Karpas-422 (cell line): ENCODE measurements at places on chromosomes 7 and 10. TPM values are rescaled to one million over a fixed set of nuclear protein-coding genes. Genes with fewer than 3 reads are reported as not detected.

SAMD8 gene
- 15.7 and 18.8 TPM in 2 replicates for total RNA-seq

ASB10 gene
- total RNA-seq = not detected in 2 replicates

DNA sequence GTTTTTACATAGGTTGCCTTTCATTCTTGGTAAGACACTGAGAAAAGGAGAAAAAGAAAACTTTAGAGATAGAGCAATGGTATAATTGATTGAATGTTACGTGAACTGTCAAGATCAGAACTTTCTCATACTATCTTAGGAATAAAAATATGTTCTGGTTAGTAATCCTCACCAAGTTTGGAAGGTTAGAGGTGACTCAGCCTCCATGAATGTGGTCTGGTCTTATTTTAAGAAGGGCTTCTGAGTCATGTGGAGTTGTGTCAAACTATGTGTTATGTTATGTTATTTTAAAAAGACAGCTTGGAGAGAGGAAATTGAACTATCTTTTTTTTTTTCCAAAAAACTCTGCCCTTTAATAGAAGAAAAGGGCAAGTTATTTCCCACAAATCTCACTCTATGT, 458.6 kb upstream of the KLF6 start:
- no peaks in the 10 kb centered on the region for H3K36me3 ChIP-seq
- peaks cover 5% of the 10 kb centered on the region; the same call in 1 of the 2 replicates for H3K4me1 ChIP-seq
- H3K4me3 ChIP-seq = no peak overlapping the region
- DNase-seq = no peak
- H3K27me3 ChIP-seq = 0 out of 2 replicates have a peak, but pooled peaks cover 3% of the 10 kb centered on the region
- no peak overlapping the region for H3K27ac ChIP-seq

- H3K4me3 ChIP-seq = no peak overlapping the region
- H3K4me1 ChIP-seq = no peaks in the 10 kb centered on the region
- H3K27me3 ChIP-seq = no peaks in the 10 kb centered on the region
- DNase-seq = no peak
- no peaks in the 10 kb centered on the region for H3K36me3 ChIP-seq
Measured at GRCh38 chr7:78514634-78515033, 716.1 kb downstream of the PHTF2 start.

- no peaks in the 10 kb centered on the region for H3K36me3 ChIP-seq
- no peaks in the 10 kb centered on the region for H3K27me3 ChIP-seq
- DNase-seq = no peak
- no peak overlapping the region for H3K27ac ChIP-seq
- H3K4me1 ChIP-seq = peaks cover 7% of the 10 kb centered on the region; the same call in 1 of the 2 replicates
- H3K4me3 ChIP-seq = no peak overlapping the region
Measured at GRCh38 chr10:35204650-35205319, 78.1 kb downstream of the CREM start.

GRCh38 chr10:13990392-13990805, 340.3 kb downstream of the FRMD4A start:
- no peaks in the 10 kb centered on the region for H3K36me3 ChIP-seq
- H3K4me1 ChIP-seq = peaks cover 7% of the 10 kb centered on the region
- no peak for DNase-seq
- no peak overlapping the region for H3K4me3 ChIP-seq

DNA sequence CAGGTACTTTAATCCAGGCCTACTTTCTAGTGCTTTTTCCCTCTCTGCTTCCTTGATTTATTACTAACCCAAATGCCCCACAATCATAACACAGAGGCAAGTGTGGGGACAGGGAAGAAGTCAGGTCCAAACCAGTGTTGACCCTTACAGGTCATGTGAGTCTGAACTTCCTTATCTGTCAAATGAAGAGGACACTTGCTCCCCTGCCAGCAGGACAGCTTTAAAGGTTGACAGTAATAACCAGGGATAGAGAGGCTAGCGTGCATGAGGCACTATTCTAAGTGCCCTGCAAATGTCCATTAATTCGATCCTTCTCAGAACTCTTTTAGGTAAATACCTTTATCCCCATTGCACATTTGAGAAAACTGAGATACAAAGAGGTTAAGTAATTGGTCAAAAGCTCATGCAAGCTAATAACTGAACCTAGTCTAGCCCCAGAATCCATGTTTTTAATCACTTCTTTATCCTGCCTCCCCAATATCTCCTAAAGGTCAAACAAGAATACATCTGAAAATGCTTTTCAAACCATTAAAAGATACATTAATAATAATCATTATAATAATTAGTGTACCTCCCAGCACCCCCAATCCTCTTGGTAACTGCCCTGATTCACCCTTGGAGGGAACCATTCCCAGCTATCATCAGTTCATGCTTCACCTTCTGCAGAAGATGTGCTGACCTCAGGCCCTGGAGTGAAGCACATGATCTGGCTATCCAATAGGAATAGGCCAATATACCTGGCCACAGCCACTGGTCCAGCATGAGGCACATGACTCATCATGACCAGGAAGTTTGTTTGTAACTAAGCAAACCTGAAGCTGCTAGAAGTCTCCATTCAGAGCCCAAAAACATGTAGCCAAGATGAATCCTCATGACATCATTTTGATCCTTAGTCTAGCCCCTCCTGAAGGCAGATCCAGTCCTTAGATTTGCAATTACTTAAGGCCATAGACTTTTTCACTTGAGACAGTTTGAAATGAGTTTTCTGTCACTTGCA, 40.7 kb downstream of the SGMS1 start:
- H3K36me3 ChIP-seq = no peaks in the 10 kb centered on the region
- DNase-seq = no peak
- H3K27ac ChIP-seq = no peak overlapping the region
- H3K27me3 ChIP-seq = no peaks in the 10 kb centered on the region
- H3K4me1 ChIP-seq = no peaks in the 10 kb centered on the region

- no peak for DNase-seq
- peaks cover 22% of the 10 kb centered on the region for H3K4me1 ChIP-seq
- H3K36me3 ChIP-seq = no peaks in the 10 kb centered on the region
Measured at GRCh38 chr7:1369916-1370657, 89.2 kb downstream of the MICALL2 start.

DNA sequence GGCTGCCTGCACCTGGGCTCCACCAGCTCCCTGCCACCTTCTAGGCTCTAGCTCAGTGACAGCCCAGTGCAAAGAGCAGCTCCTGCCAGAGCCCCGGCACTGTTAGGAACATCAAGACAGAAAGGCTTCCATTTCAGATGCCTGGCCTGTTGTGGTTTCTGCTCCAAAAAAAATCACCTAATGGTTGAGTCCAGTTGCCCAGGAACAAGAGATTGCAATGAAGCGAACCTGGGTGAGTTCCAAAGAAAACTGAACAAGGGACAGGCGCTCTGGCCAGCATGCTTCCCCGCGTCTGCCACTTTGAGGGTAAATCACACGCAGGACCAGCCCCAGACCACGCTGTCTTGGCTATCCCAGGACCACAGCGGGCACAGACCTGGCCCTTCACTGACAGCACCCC, 47.0 kb upstream of the RASGEF1A start:
- H3K27ac ChIP-seq = no peak overlapping the region
- H3K4me1 ChIP-seq = no peaks in the 10 kb centered on the region
- no peak overlapping the region for H3K4me3 ChIP-seq
- no peaks in the 10 kb centered on the region for H3K36me3 ChIP-seq

GRCh38 chr10:124646483-124647352, 97.5 kb downstream of the FAM53B start:
- DNase-seq = no peak
- H3K27ac ChIP-seq = no peak overlapping the region
- peaks cover 35% of the 10 kb centered on the region for H3K4me1 ChIP-seq
- no peaks in the 10 kb centered on the region for H3K36me3 ChIP-seq

DNA sequence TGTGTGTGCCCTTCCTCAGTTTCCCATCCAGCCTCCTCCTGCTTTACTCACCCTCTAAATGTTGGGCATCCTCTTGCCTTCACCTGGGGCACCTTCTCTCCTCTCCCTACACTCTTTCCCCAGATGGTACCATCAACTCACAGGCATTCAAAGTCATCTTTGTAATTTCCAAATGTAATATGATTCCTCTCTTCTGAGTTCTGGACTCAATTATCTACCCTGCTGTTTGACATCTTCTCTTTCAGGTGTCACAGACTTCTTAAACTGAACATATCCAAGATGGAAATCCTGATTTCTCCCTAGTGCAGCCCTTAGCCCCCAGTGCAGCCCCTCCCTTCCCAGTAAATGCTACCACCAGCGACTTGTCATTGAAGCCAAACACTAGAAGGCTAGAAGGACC, 422.8 kb downstream of the KCNMA1 start:
- H3K27me3 ChIP-seq = no peaks in the 10 kb centered on the region
- H3K4me1 ChIP-seq = no peaks in the 10 kb centered on the region
- no peak overlapping the region for H3K27ac ChIP-seq
- no peaks in the 10 kb centered on the region for H3K36me3 ChIP-seq

- no peak for DNase-seq
- no peak overlapping the region for H3K4me3 ChIP-seq
- no peaks in the 10 kb centered on the region for H3K27me3 ChIP-seq
- H3K36me3 ChIP-seq = no peaks in the 10 kb centered on the region
Measured at GRCh38 chr10:10786109-10787090, 231.3 kb upstream of the CELF2 start.

- H3K4me3 ChIP-seq = peak overlapping the region; percentile 47
- peak overlapping the region; percentile 48 for H3K27ac ChIP-seq
- peak; percentile 75 for DNase-seq
- peaks cover 54% of the 10 kb centered on the region for H3K4me1 ChIP-seq
Measured at GRCh38 chr10:17585016-17585415, 32.2 kb downstream of the HACD1 start.

- H3K4me3 ChIP-seq = no peak overlapping the region
- no peak for DNase-seq
- H3K27ac ChIP-seq = no peak overlapping the region
- H3K27me3 ChIP-seq = no peaks in the 10 kb centered on the region
- no peaks in the 10 kb centered on the region for H3K4me1 ChIP-seq
- H3K36me3 ChIP-seq = no peaks in the 10 kb centered on the region
Measured at GRCh38 chr7:94178230-94178629, 174.1 kb upstream of the BET1 start.

GRCh38 chr10:128084364-128084763, 41.9 kb downstream of the MKI67 start:
- peaks cover 9% of the 10 kb centered on the region for H3K4me1 ChIP-seq
- no peak overlapping the region for H3K27ac ChIP-seq
- DNase-seq = no peak
- no peak overlapping the region for H3K4me3 ChIP-seq
- H3K36me3 ChIP-seq = no peaks in the 10 kb centered on the region

- H3K4me3 ChIP-seq = no peak overlapping the region
- no peak for DNase-seq
- H3K27me3 ChIP-seq = no peaks in the 10 kb centered on the region
- no peaks in the 10 kb centered on the region for H3K36me3 ChIP-seq
- H3K27ac ChIP-seq = no peak overlapping the region
Measured at GRCh38 chr10:51838471-51838870, 139.1 kb upstream of the CSTF2T start.

- no peaks in the 10 kb centered on the region for H3K4me1 ChIP-seq
- DNase-seq = no peak
- no peak overlapping the region for H3K27ac ChIP-seq
- no peaks in the 10 kb centered on the region for H3K27me3 ChIP-seq
- no peak overlapping the region for H3K4me3 ChIP-seq
- no peaks in the 10 kb centered on the region for H3K36me3 ChIP-seq
Measured at GRCh38 chr10:35328404-35329037, 7.8 kb upstream of the CCNY start.
